Activated naive CD8-positive, alpha-beta T cell treated with anti-CD3 and anti-CD28 coated beads, Interleukin-2, amount 50 U/mL, for 24 hours (primary cell): ENCODE measurements at places on chromosomes 5 and 9.
A peak's percentile ranks its signal among the peaks of the same experiment; 100 is the strongest.

DNA sequence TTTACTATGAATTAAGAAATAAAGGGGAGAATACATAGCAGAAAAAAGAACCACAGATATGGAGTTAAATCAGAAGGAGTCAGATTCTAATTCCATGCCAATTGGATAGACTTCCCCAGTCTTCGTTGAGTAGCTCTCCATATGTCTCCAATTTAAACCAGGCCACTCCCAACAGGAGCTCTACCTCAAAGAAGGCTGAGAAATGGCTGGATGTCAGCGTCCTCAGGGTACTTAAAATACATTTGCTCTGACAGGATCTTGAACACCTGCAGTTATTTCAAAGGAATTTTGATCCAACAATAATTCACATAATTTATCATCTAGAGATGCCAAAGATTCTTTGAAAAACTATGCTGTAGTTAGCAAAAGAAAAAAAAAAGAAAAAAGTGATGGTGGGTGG, 133.9 kb upstream of the FBN2 start:
- no peak for DNase-seq
- H3K27me3 ChIP-seq, result no peaks in the 10 kb centered on the region
- H3K36me3 ChIP-seq, result no peaks in the 10 kb centered on the region
- H3K27ac ChIP-seq, result no peak overlapping the region
- no peak overlapping the region for H3K4me3 ChIP-seq

- H3K4me3 ChIP-seq, result no peak overlapping the region
- no peak overlapping the region for H3K27ac ChIP-seq
- H3K36me3 ChIP-seq, result peaks cover 13% of the 10 kb centered on the region
- peaks cover 63% of the 10 kb centered on the region for H3K4me1 ChIP-seq
Measured at GRCh38 chr5:139472386-139473030, 1.7 kb downstream of the SMIM33 start.

- no peaks in the 10 kb centered on the region for H3K4me1 ChIP-seq
- H3K27ac ChIP-seq, result no peak overlapping the region
- H3K27me3 ChIP-seq, result no peaks in the 10 kb centered on the region
- DNase-seq, result no peak
- H3K36me3 ChIP-seq, result no peaks in the 10 kb centered on the region
Measured at GRCh38 chr5:24245821-24246220, 399.0 kb downstream of the CDH10 start.

DNA sequence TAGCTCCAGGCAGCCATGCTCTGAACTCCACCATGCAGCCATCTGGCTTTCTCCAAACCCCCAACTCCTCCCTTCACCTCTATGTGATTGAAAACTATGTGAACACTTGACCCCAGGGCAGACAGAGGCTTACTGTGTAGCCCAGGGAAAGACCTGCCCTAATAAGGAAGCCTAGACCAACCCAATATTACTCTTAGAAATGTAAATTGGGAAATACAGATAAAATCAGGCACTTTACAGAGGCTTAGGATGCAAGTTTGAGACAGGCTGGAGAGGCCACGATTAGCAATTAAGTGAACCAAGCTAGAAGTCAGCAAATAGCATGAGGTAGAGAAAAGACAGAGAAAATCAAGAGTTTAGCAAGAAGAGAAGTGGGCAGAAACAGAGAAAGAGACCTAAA, 141.7 kb upstream of the ABCA1 start:
- no peak overlapping the region for H3K4me3 ChIP-seq
- H3K4me1 ChIP-seq, result peaks cover 5% of the 10 kb centered on the region
- no peak for DNase-seq
- no peak overlapping the region for H3K27ac ChIP-seq
- no peaks in the 10 kb centered on the region for H3K36me3 ChIP-seq

DNA sequence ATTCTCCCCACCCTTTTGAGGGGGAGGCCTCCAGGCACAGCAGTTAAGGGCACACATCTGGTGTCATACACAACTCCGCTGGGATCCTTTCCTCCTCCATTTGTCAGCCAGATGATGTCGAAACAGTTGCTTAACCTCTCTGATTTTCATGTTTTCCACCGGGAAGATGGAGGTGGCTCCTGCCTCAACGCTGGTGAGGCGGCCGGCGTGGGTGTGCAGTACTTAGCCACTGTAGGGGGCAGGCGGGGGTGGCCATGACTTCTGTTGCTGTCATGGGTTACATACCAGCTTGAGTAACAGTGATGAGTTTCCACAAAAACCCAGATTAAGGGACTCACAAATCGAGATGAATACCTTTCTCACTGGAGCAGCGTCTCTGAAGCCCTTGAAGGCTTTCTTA, 63.1 kb upstream of the EPB41L4B start:
- H3K27me3 ChIP-seq, result peaks cover 15% of the 10 kb centered on the region
- H3K4me3 ChIP-seq, result no peak overlapping the region
- no peak overlapping the region for H3K27ac ChIP-seq
- no peaks in the 10 kb centered on the region for H3K36me3 ChIP-seq
- DNase-seq, result no peak
- peaks cover 2% of the 10 kb centered on the region for H3K4me1 ChIP-seq

GRCh38 chr5:101517795-101518194, 614.7 kb upstream of the ST8SIA4 start:
- no peak overlapping the region for H3K27ac ChIP-seq
- DNase-seq, result no peak
- H3K4me1 ChIP-seq, result no peaks in the 10 kb centered on the region
- H3K27me3 ChIP-seq, result no peaks in the 10 kb centered on the region
- no peaks in the 10 kb centered on the region for H3K36me3 ChIP-seq

DNA sequence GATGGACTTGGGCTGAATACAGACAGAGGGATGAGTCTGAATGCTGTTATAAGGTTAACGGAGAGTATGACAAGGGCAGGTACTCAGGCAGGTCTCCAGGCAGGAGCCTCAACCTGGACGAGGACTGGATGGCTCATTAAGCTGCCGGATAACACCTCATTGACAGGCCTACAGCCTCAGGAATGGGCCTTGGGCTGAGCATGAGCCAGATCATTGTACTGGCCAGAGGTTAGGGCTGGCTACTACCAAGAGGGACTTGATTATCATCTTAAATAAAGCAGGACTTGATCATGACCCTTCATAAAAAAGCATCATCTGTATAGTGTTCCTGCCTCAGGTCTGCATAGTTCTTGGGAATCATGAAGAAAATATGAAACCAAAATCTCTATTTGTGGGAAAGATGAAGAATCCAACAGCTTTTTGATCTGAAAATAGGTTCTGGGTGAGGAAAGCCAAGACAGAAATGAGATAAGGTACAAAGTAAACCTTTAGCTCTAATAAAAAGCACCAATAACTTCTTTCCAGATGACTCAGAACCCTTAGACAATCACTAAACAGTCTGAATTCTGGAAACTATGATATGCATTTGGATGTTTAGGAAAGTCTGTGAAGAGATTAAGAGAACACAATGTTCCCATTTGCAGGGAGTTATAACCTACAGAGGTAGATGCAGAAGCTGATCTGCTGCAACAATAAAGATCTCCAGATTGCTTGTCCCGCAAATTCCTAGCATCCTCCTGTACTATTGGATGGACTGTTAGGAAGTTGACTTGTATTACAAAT, 343.1 kb downstream of the CTNND2 start:
- H3K4me1 ChIP-seq, result no peaks in the 10 kb centered on the region
- no peak overlapping the region for H3K27ac ChIP-seq
- H3K4me3 ChIP-seq, result no peak overlapping the region
- no peak for DNase-seq

DNA sequence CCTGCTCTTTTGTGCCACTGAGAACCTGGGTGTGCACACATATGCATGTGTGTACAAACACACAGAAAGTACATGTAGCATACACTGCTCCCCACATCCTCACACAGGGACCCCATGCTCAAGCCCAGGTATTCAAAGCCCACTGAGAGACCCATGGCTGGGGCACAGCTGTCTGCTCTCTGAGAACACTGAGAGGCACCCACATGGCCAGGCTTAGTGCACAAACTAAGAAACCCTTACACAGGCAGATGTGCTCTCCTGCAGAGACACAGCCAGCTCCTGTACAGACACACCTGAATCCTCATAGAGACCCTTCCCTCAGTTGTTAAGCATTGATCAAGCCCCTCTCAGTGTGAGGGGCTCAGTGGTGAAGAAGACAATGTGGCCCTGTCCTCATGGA, 92.5 kb downstream of the CACNA1B start:
- no peak for DNase-seq
- H3K27ac ChIP-seq, result no peak overlapping the region
- no peak overlapping the region for H3K4me3 ChIP-seq
- H3K36me3 ChIP-seq, result no peaks in the 10 kb centered on the region

DNA sequence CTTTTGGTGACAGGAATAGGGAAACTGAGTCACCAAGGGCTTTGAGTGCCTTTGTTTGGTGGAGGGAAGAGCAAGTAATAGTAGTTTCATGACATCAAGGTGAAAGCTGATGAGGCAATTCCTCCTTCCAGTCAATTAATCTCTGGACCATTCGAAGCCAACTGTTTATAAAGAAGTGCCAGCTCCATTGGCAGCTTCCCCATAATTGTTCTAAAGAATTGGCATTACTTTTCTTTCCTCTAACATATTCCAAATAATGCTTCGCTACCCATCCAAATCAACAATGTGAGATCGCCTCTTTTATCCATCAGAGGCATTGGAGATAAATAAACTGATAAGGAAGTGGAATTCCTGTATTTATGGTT, 132.4 kb downstream of the NPR3 start:
- no peak overlapping the region for H3K4me3 ChIP-seq
- DNase-seq, result no peak

DNA sequence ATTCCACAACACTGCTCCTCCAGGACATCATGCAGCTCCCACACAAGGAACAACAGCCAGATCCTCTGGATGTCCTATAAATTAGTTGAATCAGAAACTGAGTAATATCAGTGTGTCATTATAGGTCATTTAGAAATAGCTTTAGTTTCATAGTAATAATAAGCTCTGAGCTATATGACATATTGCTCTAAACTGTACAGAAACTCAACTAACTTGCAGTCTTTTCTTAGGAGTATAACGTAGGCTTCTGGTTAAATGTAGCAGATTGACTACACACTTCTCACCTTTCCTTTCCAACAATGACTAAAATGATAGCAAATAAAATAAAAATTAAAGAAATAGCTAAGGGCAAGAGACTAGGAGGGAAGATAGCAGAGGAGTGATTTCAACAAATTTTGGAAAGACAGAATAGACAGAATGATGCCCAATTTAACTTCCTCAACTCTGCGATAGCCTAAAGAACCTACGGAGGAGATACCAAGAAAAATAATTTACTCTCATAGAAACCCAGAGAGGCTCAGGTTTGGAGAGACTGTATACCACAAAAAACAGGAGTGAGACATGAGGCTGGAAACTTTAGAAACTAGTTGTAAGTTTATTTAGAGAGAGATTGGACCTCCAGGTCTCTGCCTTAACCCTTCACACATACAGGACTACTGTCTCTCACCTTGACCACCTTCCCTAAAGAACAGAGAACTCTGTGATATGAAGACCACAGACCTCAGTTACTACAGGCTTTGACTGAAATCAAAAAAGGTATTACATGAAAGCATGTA, 193.7 kb downstream of the TSSK1B start:
- no peaks in the 10 kb centered on the region for H3K36me3 ChIP-seq
- no peak overlapping the region for H3K27ac ChIP-seq
- no peaks in the 10 kb centered on the region for H3K27me3 ChIP-seq
- H3K4me3 ChIP-seq, result no peak overlapping the region

- no peaks in the 10 kb centered on the region for H3K36me3 ChIP-seq
- no peak for DNase-seq
- peaks cover 49% of the 10 kb centered on the region for H3K27me3 ChIP-seq
- H3K4me3 ChIP-seq, result peak overlapping the region; percentile 61
Measured at GRCh38 chr5:73625372-73625943, 538 bp upstream of the ARHGEF28 start.

DNA sequence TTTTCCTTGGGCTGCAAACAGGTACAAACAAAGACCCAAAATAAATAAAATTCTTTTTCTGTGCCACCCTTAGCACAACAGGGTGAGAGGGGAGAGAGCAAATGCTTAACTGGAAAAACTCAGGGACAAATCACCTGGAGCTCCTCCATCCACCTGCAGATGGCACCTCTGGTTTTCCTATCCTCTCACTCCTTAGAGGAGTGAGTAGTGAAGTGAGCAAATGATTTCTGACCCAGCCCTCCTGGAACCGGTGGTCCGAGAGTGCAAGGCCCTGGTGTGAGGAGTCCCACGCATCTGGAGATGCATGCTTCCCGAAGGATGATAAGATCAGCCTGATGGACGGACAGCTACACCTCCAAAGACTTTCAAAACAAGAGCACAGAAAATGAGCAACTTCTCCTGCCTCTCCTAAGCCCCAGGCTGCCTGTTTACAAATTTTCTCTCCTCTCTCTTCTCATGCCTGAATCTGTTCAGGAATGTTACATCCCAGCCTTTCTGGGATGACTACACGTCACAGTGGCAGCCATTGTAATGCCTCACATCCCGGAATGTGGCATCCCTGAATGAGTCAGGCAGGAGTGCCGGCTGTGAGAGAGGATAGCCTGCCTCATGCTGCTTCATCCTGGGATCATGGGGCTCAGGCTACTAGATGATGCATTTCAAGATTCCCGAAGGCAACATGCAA, 86.4 kb downstream of the ADRB2 start:
- H3K36me3 ChIP-seq, result no peaks in the 10 kb centered on the region
- H3K27me3 ChIP-seq, result no peaks in the 10 kb centered on the region
- no peak overlapping the region for H3K27ac ChIP-seq
- DNase-seq, result no peak

DNA sequence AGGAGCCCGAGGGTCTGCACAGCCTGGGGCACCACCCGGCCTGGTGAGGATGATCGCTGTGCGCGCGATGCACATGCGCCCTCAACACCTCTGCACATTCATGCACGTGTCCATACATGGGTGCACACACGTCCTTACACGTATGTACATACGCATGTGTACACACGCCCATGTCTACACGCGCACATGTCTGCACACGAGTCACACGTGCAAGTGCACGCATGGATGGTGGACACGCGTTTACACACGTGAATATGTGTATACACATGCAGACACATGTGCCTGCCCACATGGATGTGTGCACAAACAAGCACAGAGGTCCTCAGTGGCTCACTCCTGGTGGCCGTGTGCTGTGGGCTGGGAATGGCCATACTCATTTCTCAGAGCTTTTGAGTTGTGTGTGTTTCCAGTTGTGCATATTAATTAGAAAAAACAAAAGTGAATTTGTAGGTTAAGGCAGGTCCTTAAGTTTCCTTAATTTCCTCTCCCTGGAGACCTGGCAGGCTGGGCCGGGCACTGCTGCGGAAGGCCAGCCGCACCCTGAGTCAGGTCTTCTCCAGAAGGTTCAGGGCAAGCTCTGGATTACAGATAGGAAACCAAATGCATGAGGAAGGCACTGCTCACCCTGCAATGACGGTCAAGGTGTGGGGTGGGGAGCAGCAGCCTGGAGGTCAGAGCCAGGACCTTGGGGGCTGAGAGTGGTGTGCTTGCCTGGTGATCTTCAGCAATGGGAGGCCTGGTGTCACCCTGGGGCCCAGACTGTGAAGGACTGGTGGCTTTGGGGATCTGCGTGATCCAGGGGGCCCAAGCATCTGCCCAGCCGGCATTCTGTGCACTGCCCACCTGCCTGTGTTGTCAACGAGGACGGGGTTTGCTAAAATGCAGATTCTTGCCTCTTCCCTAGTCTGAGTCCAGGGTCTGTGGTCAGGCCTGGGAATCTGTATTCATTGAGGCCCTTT, 1.3 kb upstream of the RNU6ATAC start:
- H3K27ac ChIP-seq, result no peak overlapping the region
- no peak overlapping the region for H3K4me3 ChIP-seq
- no peaks in the 10 kb centered on the region for H3K27me3 ChIP-seq
- peaks cover 17% of the 10 kb centered on the region for H3K4me1 ChIP-seq

GRCh38 chr9:7592321-7593316, 207.0 kb downstream of the DMAC1 start:
- DNase-seq, result no peak
- H3K4me3 ChIP-seq, result no peak overlapping the region
- H3K27me3 ChIP-seq, result no peaks in the 10 kb centered on the region
- H3K36me3 ChIP-seq, result peaks cover 7% of the 10 kb centered on the region

- H3K36me3 ChIP-seq, result peaks cover 56% of the 10 kb centered on the region
- H3K4me3 ChIP-seq, result no peak overlapping the region
Measured at GRCh38 chr9:93505541-93506132, 52.3 kb upstream of the FAM120AOS start.
